ENCODE measurements at places on chromosomes 13 and 19. TPM values are rescaled to one million over a fixed set of nuclear protein-coding genes. Genes with fewer than 3 reads are reported as not detected.
A peak's percentile ranks its signal among the peaks of the same experiment; 100 is the strongest.

The ZNF675 gene
- total RNA-seq = 9.3 TPM

- no peak for DNase-seq
- no peaks in the 10 kb centered on the region for H3K4me1 ChIP-seq
- peaks cover 61% of the 10 kb centered on the region for H3K36me3 ChIP-seq
- H3K4me3 ChIP-seq = no peak overlapping the region
Observed at GRCh38 chr19:10634430-10634829, 9.1 kb downstream of the SLC44A2 start.

DNA sequence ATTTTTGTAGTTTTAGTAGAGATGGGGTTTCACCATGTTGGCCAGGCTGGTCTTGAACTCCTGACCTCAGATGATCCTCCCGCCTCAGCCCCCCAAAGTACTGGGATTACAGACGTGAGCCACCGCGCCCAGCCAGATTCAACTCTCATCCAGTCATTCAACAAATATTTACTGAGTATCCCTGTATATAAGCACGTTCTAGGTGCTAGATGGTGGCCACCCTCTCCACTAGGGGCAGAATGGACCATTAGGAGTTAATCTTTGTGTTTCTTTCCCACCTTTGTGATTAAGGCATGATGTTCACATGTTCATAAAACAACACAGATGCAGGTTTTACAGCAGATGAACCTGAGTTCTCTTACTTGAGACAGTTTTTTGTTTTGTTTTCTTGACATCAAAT, 7.3 kb downstream of the SHKBP1 start:
- no peak overlapping the region for H3K4me3 ChIP-seq
- H3K36me3 ChIP-seq = peaks cover 28% of the 10 kb centered on the region
- no peaks in the 10 kb centered on the region for H3K4me1 ChIP-seq
- no peaks in the 10 kb centered on the region for H3K27me3 ChIP-seq
- no peak overlapping the region for H3K27ac ChIP-seq

DNA sequence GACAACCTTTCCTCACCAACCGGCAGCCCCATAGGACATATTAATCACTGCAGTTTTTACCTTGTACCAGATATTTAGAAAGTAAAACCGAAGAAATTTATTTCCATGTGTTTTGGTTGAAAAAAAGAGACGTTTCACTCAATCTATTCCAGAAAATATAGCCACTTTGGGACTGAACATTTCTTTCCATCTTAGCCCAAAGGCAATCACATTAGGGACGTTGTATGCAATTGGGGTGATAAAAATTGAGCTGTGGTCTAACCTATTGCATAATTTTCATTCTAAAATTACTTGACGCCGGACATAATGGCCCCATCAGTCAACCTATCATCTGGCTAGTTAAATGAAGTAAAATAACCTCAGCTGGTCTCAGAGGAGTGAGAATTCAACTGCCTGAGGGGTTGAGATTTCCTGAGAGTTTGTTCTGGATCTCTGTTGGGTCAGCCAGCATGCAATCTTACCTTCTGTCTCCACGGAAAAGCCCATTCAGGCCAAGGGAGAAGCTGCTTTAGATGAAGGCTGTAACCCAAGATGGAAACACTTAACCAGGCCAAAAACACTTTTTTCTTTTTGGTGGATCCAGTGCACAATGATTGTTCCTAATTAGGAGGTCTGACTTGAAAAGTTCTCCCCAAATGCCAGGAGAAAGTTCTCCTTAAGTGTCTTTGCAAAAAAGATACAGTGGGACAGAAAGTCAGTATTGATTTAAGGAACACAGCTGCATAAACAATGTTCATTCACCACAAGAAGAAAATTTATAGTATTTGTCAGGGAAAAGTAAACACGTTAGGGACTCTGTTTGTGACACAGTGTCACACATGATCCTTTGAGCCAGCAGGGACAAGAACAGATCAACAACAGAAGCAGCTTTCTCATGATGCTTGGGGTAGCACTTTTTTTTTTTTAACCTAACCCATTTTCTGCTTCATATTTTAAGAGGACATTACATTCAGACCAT, 34.1 kb downstream of the DLEU7 start:
- H3K4me3 ChIP-seq = no peak overlapping the region
- no peaks in the 10 kb centered on the region for H3K27me3 ChIP-seq
- H3K4me1 ChIP-seq = no peaks in the 10 kb centered on the region
- DNase-seq = no peak
- H3K36me3 ChIP-seq = no peaks in the 10 kb centered on the region
- H3K27ac ChIP-seq = no peak overlapping the region

The DAND5 gene
- total RNA-seq = not detected

DNA sequence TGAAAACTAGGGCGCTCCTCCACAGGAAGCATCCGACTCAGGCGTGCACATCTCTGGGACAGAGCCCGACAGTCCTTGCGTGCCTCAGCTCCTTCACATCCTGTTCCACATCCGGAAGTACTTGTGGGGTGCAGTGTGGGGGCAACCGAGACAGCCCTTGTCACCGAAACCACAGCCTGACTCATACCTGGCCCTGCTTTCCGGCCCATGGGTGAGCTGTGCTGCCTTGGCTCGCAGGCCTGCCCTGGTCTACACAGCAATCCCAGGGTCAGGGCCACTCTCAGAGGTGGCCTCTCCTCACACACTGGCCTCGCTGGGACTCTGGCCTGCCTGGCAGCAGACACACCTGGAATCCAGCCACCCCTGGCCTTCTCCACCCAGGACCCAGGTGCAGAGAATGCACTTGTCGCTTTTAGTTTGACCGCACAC, 100.4 kb downstream of the STK24 start:
- peak overlapping the region; percentile 65 for H3K27ac ChIP-seq
- H3K36me3 ChIP-seq = peaks cover 22% of the 10 kb centered on the region
- no peaks in the 10 kb centered on the region for H3K27me3 ChIP-seq
- H3K4me1 ChIP-seq = peaks cover 34% of the 10 kb centered on the region
- no peak overlapping the region for H3K4me3 ChIP-seq
- DNase-seq = no peak

The PEG3 gene
- total RNA-seq = 0.57 TPM

- H3K4me3 ChIP-seq = no peak overlapping the region
- H3K36me3 ChIP-seq = no peaks in the 10 kb centered on the region
- DNase-seq = no peak
- no peak overlapping the region for H3K27ac ChIP-seq
- H3K27me3 ChIP-seq = no peaks in the 10 kb centered on the region
Observed at GRCh38 chr19:30361721-30362120, 10.5 kb upstream of the ZNF536 start.

DNA sequence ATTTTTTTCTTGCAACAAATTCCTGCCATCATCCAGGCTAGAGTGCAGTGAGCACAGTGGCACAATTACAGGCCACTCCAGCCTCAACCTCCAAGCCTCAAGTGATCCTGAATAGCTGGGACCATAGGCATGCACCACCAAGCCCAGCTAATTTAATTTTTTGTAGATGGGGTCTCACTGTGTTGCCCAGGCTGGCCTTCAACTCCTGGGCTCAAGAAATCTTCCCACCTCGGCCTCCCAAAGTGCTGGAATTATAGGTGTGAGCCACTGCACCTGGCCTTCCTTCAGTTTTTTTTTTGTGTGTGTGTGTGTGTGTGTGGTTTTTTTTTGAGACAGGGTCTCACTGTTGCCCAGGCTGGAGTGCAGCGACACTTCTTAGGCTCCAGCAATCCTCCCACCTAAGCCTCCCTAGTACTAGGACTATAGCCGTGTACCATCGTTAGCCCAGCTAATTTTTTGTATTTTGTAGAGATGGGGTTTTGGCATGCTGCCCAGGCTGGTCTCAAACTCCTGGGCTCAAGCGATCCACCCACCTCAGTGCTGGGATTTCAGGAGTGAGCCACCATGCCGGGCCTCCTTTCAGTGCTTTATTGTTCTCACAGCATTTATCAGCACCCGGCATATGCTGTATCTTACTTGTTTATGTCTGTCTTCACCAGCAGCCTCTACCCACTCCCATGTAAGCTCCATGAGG, 5.9 kb upstream of the SRRM5 start:
- DNase-seq = no peak
- H3K4me3 ChIP-seq = no peak overlapping the region
- H3K27ac ChIP-seq = peak overlapping the region; percentile 56
- peaks cover 9% of the 10 kb centered on the region for H3K4me1 ChIP-seq
- H3K36me3 ChIP-seq = peaks cover 54% of the 10 kb centered on the region

The ZMYM2 gene
- total RNA-seq = 50.9 TPM

DNA sequence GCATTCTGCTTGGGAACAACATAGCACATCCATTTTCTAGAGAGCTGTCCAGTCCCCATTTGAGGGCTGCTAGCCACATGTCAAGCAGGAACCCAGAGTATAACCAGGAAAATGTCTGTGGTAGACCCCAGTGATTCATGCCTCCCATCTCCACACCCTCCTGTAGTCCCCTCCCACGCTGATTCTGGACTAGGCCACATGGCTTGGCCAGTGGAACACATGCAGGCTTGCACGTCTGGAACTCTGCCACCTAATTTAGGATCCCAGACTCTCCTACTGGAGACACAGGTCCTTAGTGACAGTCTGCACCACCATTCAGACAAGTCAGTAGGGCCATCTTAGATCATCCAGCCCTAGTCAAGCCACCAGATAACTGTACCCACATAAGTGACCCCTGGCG, 149.8 kb downstream of the ZIC5 start:
- no peak overlapping the region for H3K27ac ChIP-seq
- no peak overlapping the region for H3K4me3 ChIP-seq
- H3K27me3 ChIP-seq = no peaks in the 10 kb centered on the region
- no peak for DNase-seq
- H3K36me3 ChIP-seq = no peaks in the 10 kb centered on the region
- H3K4me1 ChIP-seq = no peaks in the 10 kb centered on the region

The WDR88 gene
- not detected for total RNA-seq

The SRRM5 gene
- not detected for total RNA-seq

The ATP8A2 gene
- total RNA-seq = not detected

- no peak overlapping the region for H3K4me3 ChIP-seq
- H3K36me3 ChIP-seq = no peaks in the 10 kb centered on the region
- H3K27me3 ChIP-seq = no peaks in the 10 kb centered on the region
- no peak overlapping the region for H3K27ac ChIP-seq
- DNase-seq = no peak
Observed at GRCh38 chr13:31638577-31638976, 100.7 kb upstream of the RXFP2 start.

DNA sequence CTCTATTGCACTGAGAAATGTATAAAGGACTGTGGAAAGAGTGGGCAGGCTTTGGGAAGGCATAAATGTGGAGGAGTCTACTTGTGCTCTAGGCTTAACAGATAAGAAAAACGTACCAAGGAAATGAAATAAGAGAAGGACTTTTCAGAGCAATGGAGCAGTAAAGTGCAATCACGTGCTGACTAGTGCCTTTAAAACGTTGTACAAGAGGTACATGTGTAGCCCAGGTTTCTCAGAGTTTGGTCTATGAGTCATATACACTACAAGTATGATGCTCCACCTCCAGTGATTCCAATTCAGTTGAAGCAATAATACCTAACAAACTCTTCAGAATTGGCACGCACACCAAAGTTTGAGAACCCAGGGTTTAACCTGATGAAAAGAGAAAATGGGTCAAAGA, 13.4 kb upstream of the FNDC3A start:
- H3K27ac ChIP-seq = no peak overlapping the region
- no peaks in the 10 kb centered on the region for H3K4me1 ChIP-seq
- DNase-seq = no peak
- no peaks in the 10 kb centered on the region for H3K36me3 ChIP-seq

- no peaks in the 10 kb centered on the region for H3K27me3 ChIP-seq
- peaks cover 13% of the 10 kb centered on the region for H3K36me3 ChIP-seq
- peak overlapping the region; percentile 91 for H3K4me3 ChIP-seq
- H3K4me1 ChIP-seq = peaks cover 20% of the 10 kb centered on the region
- peak overlapping the region; percentile 87 for H3K27ac ChIP-seq
- DNase-seq = no peak
Observed at GRCh38 chr19:16829822-16830289, 658 bp downstream of the SIN3B start.

The RGCC gene
- total RNA-seq = 22.4 TPM

DNA sequence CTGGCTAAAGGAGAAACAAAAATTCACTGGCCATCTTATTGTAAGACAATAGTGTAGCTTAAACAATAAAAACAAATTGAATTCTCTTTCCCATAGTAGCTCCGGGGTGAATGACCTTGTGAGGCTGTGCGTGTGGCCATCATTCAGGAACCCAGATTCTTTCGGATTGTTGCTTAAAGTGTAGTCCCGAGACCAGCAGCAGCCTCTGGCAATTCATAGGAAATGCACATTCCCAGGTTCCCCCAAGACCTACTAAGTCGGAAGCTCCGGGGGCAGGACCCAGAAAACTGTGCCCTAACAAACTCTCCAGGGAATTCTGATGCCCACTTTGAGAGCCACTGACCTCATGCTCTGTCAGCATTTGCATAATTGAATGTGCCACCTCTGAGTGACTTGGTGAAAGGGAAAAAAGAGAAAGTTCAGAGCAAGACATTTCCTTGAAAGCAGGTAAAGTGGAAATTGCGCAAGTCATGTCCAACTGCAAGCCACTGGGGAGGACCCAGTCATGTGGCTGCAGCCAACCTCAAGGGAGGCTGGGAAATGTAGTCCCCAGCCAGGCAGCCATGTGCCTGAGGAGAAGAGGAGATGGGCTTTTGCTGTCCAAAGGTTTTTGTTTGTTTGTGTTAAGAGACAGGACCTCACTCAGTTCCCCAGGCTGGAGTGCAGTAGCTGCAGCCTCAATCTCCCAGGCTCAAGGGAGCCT, 50.7 kb upstream of the PNMA8B start:
- DNase-seq = no peak
- H3K36me3 ChIP-seq = no peaks in the 10 kb centered on the region
- H3K27ac ChIP-seq = no peak overlapping the region
- no peaks in the 10 kb centered on the region for H3K27me3 ChIP-seq
- H3K4me1 ChIP-seq = peaks cover 5% of the 10 kb centered on the region
- H3K4me3 ChIP-seq = no peak overlapping the region

DNA sequence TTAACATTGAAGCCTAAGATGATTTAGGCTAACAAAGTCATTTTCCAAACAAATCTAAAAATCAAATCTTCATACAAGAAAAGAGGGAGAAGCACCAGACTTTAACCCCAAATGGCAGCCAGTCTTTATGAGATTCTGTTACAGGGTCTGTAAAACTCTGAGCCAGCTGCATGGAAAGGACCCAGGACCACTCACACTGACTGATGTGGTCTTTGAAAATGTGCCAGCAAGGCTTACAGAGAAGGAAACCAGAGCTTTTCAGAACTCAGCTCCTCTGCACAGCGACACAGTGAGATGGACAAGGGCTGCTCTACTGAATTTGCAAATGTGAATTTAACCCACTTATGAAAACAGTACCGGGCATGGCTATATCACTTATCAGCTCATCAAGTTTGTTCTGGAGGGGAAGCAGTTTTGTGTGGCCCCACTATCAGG, 98.8 kb upstream of the SERP2 start:
- DNase-seq = no peak
- peak overlapping the region; percentile 86 for H3K27ac ChIP-seq
- H3K27me3 ChIP-seq = no peaks in the 10 kb centered on the region
- peak overlapping the region; percentile 10 for H3K4me3 ChIP-seq

- no peak for DNase-seq
- H3K4me3 ChIP-seq = peak overlapping the region; percentile 99
- H3K36me3 ChIP-seq = no peaks in the 10 kb centered on the region
Observed at GRCh38 chr19:15331419-15332310, 674 bp downstream of the BRD4 start.

- H3K27ac ChIP-seq = peak overlapping the region; percentile 15
- no peaks in the 10 kb centered on the region for H3K27me3 ChIP-seq
- peaks cover 99% of the 10 kb centered on the region for H3K36me3 ChIP-seq
- peaks cover 6% of the 10 kb centered on the region for H3K4me1 ChIP-seq
Observed at GRCh38 chr19:34461375-34462100, 20.0 kb upstream of the WTIP start.

The KLK15 gene
- total RNA-seq = not detected
